ENCODE measurements at places on chromosomes 6 and 20.
A peak's percentile ranks its signal among the peaks of the same experiment; 100 is the strongest.

GRCh38 chr6:12605888-12606345 is 110.7 kb upstream of the PHACTR1 start:
- no peak overlapping the region for H3K27ac ChIP-seq
- DNase-seq = peak; percentile 85
- H3K4me1 ChIP-seq = peaks cover 14% of the 10 kb centered on the region
- H3K4me3 ChIP-seq = no peak overlapping the region

GRCh38 chr20:6940048-6940447 is 172.6 kb downstream of the BMP2 start:
- peak; percentile 80 for DNase-seq
- no peaks in the 10 kb centered on the region for H3K36me3 ChIP-seq
- H3K27me3 ChIP-seq = no peaks in the 10 kb centered on the region
- no peaks in the 10 kb centered on the region for H3K4me1 ChIP-seq
- no peak overlapping the region for H3K27ac ChIP-seq
- no peak overlapping the region for H3K4me3 ChIP-seq

- H3K4me3 ChIP-seq = no peak overlapping the region
- H3K4me1 ChIP-seq = no peaks in the 10 kb centered on the region
- H3K27ac ChIP-seq = no peak overlapping the region
- no peaks in the 10 kb centered on the region for H3K27me3 ChIP-seq
Measured at GRCh38 chr6:132464538-132465256, 48.2 kb downstream of the STX7 start.

DNA sequence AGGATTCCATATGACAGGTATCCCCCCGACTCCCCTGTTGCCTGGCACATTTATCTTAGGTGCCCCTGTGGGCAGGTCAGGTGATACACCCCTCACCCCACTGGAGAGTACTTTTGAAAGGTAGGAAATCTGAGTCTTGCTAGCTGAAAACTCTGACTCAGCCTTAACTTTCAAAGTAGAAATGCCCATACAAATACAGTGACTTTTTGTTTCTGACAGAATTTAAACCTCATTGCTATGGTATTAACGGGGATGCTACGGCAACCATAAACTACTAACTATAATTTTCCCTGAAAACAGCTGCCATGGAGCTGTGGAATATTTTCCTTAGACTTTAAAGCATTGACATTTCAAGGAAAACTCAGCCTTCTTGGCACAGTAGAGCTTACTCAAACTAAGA is 536.0 kb downstream of the RFPL4B start:
- H3K4me1 ChIP-seq = peaks cover 28% of the 10 kb centered on the region
- no peak overlapping the region for H3K27ac ChIP-seq
- no peaks in the 10 kb centered on the region for H3K27me3 ChIP-seq
- H3K4me3 ChIP-seq = no peak overlapping the region
- no peak for DNase-seq

DNA sequence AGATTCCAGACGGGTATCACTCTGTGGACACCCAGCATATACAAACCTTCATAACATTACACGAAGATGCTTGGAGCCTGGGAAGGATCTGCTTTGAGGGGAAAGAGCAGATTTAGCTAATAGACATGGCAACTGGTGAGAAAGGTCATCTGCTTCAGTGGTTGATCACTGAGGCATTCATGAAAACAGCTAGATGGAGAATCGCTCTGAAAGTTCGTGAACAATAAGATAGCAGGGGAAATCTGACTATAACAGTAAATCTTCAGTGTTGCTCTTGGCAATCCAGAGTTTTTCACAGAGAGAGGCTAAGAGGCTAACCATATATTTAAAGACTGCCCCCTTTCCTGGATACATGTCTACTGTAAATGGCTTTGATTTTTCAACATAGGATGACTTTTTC is 245.3 kb downstream of the FARS2 start:
- H3K4me1 ChIP-seq = peaks cover 23% of the 10 kb centered on the region
- no peak for DNase-seq
- H3K36me3 ChIP-seq = no peaks in the 10 kb centered on the region

DNA sequence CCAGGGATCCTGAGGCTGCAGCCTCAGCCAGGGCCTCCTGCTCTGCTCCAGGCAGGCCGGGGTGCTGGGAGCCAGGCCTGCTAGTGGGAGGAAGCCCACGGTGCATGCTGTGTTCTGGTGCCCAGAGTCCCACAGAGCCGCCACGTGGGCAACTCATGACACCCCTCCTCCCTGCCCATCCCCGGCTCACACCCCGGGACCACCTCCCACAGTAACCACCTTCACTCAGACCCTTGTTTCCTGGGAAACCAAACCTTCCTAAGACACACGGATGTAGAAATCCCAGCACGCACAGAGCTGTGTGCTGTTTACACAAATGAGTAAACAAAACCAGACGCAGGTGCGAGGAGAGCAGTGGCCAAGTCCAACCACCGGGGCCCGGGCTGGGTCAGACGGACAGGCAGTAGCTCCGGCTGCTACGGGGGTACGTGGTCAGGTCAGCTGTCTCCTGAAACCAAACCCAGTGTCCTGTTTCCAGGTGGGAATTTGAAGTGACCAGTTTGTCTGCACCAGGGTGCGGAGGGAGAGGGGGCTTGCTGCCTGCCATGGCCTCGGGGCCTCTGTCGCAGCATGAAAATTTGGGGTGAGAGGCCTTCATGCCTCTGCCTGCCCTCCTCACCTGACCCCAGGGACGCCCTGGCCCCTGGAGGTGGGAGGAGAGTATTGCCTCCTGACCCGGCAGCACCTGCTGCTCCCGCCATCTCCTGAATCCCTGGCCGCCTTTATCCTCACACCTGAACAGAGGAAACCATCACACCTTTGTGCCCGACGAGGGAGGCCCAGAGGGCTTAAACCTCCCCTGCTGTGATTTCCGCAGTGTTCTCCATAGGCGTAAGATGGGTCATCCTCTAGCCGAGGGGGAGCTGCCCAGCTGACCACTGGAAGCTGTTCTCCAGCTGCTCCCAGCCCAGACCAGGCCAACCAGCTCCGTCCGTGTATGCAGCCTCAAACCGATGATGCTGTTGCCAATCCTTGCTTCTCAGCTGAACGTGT is 52.0 kb upstream of the SMOC2 start:
- no peak for DNase-seq
- no peaks in the 10 kb centered on the region for H3K4me1 ChIP-seq
- H3K27ac ChIP-seq = no peak overlapping the region
- no peaks in the 10 kb centered on the region for H3K36me3 ChIP-seq
- H3K4me3 ChIP-seq = no peak overlapping the region

GRCh38 chr6:43993881-43994523 is 133.2 kb downstream of the MRPL14 start:
- H3K4me3 ChIP-seq = no peak overlapping the region
- no peak for DNase-seq

GRCh38 chr6:132227904-132228303 is 173.4 kb downstream of the MOXD1 start:
- H3K4me3 ChIP-seq = no peak overlapping the region
- no peak for DNase-seq
- H3K36me3 ChIP-seq = no peaks in the 10 kb centered on the region
- H3K4me1 ChIP-seq = no peaks in the 10 kb centered on the region

DNA sequence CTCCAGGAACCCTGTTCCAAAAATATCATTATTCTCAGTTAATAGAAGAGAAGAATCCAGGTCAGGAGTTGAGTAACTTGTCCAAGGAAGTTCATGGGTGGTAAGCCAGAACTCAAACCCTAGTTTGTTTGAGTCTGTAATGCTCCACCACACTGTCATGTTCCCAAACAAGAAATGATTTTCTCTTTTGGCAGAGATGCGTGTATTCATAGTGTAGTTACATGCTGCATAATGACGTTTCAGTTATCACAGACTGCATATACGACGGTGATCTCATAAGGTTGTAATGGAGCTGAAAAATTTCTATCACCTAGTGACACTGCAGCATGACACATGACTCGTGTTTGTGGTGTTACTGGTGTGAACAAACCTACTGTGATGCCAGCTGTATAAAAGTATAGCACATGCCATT is 102.6 kb downstream of the TULP4 start:
- H3K36me3 ChIP-seq = peaks cover 3% of the 10 kb centered on the region
- no peaks in the 10 kb centered on the region for H3K27me3 ChIP-seq
